Caudate nucleus (tissue), 63 donors: ENCODE measurements at places on chromosomes 1 and 21.

GRCh38 chr1:14190508-14190907, 408.0 kb upstream of the KAZN start:
- no peak for DNase-seq

GRCh38 chr1:175297291-175297690, 104.7 kb upstream of the KIAA0040 start:
- no peak for DNase-seq

DNA sequence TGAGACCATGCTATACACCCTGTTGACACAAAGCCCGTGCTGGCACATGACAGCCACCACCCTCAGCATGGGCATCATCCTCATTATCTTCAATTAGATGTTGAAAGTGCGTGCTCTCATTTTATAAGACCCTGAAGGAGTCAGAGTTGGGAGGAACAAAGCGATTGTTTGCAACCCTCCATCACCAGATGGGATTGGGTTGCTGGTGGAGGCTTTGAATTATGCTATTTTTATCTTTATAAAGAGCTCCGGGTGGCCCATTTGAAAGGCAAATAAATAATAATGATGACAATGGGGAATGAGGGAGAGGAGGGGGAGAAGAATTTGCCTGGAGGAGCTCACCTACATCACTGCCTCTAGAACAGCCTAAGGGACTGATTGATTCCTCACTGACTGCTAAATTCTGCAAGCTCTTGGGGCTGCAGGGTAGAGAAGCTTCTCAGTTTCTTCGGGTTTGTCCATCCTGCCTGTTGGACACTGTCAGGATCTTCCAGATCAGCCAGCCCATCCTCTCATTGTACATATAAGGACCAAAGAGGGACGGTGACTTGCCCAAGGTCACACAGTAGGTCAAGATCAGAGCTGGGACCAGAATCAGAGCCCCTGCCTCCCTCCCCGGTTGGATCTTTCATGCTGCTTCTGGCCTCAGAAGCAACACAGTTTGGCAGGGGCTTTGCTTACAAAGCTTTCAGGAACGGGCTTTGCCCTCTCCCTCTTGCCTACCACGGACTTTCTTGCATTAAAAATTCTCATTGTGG, 130.9 kb upstream of the ZBTB40 start:
- no peak for DNase-seq

DNA sequence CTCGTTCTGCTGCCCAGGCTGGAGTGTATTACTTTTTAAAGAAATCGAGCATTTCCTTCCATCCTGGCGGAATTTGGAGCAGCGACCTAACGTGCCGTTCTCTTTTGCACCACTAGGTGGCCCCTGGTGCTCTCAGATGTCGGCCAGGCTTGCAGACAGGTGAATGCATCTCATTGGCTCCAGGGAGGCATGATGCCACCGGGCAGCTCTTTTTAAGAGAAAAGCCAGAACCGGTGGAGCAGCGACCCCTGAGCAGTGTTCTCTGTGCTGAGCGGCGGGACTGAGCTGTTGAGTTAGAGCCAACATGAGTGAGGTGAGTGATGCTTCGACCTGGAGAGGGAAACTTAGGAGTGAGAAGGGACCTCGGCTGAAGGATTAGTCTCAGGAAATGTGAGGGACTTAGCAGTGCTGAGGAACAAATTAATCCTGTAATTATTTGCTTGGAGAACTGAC, at the start of gene PCP4:
Gene PCP4 (plus strand): TSS at position 241 of the 453 bp plus-strand sequence. CDS start 64 bp downstream, at position 305.
- peak; percentile 77 for DNase-seq

- DNase-seq: no peak
These were observed 27.3 kb downstream of the KCNQ4 start for GRCh38 chr1:40810927-40811326.

DNA sequence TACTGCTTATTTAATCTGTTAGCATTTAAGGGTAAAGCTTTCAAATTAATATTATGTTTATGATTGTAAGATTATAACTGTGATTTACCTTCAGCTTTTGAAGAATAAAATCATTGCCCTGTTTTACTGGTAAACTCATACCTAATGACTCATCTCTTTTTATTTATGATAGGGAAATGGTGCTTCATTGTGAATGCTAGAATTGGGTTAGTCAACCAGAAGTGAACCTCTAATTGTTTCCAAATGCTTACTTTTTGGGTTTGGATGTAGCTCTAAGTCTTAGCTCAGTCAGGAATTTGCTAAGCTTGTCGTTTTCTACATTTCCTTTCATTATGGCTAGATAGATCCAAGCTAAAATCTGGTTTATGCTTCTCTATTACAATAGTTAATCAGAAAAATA, 59.4 kb downstream of the SLC30A7 start:
- DNase-seq: no peak

DNA sequence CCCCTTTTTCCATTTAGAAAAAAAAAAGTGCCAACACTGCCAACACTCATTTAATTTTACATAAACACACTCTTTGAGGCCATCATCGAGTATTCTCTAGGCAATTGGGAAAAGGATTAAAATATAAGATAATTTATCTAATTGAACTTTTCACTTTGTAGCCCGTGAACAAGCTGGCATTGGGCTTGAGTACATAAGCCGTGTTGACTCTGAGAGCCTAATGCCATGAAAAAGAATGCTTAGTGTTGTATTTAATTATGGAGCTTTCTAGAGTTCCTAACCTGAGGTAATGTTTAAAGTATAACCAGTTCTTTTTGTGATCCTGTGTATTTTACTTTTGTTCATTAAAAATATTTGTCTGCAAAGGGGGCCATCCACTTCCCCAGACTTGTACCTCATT, 193.8 kb downstream of the LYPLAL1 start:
- no peak for DNase-seq

GRCh38 chr1:30412241-30413110, 310.9 kb downstream of the MATN1 start:
- DNase-seq: no peak

DNA sequence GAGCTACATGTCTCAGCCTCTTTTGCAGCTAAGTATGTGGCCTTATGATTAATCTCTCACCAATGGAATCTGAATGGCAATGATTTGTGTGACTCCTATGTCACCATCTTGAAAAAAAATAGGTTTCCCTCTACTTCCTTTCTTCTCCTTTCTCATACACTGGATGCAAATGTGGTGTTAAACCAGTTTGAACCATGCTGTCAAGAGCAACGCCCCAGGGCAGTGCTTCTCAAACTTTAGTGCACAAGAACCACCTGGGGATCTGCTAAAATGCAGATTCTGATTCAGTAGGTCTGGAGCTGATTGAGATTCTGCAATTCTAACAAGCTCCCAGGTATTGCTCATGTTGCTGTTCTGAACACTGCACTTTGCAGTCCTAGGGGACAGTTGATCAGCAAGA, 44.7 kb upstream of the ZNF644 start:
- no peak for DNase-seq

DNA sequence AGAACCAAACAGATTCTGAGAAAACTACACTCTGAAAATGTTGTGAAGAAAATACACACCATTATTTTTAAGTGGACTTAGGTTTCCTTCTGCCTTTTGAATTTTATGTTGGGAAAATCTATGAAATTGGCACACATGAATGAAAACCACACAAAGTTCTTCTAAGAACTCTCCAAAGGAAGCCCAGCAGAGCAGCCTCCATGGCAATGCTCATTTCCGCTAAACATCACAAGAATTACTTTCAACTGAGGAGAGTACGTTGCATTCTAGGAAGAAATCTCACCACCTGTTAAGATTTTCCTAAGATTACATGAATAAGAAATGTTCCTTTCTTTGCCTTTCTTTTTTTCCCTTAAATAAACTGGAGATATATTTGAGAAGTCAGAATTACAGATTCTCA, 154.2 kb downstream of the BARHL2 start:
- no peak for DNase-seq

DNA sequence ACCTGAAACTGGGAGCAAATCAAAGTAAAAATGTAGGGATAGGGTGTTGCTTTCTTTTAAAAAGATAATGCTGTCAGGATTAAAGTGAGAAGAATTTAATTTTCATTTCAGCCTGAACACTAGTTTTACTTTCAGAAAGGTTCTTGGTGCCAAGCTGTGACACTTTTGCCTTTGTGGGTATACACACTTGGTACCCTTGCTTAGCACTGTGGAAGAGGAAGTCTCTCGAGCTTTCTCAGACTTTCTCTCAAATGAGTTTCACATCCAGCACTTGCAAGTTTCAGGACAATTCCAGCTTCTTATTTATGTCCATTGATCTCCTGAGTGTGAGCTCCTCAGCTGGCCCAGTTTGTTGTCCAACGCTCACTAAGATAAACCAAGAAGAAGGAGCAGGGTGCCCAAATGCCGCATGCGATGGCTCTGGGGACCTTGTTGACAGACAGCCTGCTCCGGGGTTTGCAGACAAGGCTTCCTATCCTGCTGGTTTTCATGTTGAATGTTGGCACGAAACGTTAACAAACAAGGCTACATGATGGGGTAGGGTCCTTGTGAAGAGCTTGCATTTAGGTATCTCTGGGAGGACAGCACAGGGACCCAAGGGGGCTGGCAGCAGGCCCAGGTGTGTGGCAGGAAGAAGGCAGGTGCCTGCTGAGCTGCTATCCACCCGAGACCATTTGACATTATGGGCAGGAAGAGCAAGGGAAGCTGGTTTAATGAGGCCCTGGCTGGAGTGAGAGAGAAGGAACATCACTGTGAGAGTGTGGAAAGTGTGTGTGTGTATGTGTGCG, 79.7 kb downstream of the POFUT2 start:
- DNase-seq: no peak

DNA sequence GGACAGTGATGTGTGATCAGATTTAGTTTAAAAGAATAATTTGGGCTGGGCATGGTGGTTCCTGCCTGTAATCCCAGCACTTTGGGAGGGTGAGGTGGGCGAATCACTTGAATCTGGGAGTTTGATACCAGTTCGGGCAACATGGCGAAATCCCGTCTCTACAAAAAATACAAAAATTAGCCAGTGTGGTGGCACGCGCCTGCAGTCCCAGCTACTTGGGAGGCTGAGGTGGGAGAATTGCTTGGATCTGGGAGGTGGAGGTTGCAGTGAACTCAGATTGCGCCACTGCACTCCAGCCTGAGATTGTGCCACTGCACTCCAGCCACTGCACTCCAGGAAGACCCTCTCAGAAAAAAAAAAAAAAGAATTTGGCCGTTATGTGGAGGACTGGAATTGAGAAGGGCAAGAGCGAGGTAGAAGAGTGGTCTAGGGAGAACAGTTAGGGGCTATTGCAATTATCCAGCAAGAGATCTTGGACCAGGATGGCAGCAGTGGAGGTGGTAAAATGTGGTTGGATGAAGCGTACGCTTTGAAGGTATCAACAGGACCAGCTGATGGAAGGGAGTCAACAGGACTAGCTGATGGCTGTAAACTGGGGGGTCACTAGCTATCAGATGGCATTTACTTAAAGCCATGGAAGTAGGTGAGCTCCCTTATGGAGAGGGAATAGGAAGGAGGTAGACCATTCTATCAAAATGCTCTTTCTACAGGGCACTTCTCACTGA, 9.6 kb downstream of the BTBD19 start:
- no peak for DNase-seq

GRCh38 chr1:194709439-194709838, 1523.0 kb upstream of the B3GALT2 start:
- no peak for DNase-seq

- no peak for DNase-seq
These were observed 397.9 kb upstream of the TMPRSS15 start for GRCh38 chr21:18801468-18801867.

DNA sequence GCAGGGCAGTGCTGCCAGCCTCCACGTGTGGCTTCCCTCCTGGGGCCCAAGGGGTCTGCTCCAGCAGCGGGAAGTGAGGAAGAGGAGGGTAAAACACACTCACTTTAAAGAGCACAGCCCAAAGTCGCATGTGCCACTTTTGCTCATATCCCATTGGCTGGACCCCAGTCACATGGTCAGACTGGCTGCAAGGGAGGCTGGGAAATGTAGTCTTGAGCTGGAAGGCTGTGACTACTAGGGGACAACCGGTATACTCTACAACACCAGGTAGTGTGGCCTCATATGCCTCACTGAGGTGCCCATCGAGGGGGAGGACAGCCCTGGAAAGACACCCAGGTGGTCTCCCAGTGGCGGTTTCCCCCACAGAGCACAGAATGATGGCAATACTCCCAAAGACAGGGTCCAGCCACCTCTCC, 45.2 kb downstream of the CAMK2N1 start:
- peak; percentile 55 for DNase-seq

DNA sequence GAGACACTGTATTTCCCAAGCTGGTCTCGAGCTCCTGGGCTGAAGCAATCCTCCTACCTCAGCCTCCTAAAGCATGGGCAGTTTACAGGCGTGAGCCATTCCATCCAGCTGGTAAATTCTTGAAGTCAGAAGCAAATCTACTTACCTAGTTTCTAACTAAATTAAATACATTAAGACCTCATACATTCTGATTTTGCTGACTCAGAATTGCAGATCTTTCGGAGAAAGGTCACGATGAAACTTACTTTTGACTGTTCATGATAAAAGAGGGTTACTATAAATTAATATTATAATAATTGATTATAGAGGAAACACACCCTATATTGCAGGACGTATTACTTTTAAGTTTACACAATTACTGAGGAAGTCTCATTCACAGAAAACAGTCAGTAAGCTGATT, 132.3 kb downstream of the ZZZ3 start:
- no peak for DNase-seq

DNA sequence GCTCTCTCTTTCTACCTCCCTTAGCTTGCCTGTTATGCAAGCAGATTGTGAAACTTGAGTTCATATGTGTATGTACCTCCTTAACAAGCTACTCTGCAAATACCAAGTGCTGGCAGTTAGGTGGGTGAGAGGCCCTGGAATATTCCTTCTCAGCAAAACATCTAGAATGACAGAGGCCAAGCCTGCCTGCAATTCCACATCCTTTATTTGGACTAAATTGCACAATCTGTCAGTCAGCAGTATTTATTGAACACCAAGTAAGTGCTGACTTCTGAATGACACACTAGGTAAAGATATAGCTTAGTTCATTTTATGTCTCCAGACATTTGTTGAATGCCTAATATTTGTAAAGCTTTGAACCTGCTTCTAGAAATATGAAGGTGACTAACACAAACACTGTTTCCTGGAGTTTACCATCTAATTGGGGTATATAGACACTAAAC, 87.5 kb downstream of the RGL1 start:
- no peak for DNase-seq

- no peak for DNase-seq
These were observed 267.7 kb downstream of the ZNF648 start for GRCh38 chr1:181793831-181794230.

- no peak for DNase-seq
These were observed 80.5 kb downstream of the PDE9A start for GRCh38 chr21:42733874-42734273.

GRCh38 chr1:229651546-229651945, 25.5 kb downstream of the URB2 start:
- no peak for DNase-seq

GRCh38 chr1:204349602-204350001, 10.1 kb downstream of the PLEKHA6 start:
- no peak for DNase-seq

- DNase-seq: no peak
These were observed 102.3 kb downstream of the KCNJ15 start for GRCh38 chr21:38359090-38359489.

DNA sequence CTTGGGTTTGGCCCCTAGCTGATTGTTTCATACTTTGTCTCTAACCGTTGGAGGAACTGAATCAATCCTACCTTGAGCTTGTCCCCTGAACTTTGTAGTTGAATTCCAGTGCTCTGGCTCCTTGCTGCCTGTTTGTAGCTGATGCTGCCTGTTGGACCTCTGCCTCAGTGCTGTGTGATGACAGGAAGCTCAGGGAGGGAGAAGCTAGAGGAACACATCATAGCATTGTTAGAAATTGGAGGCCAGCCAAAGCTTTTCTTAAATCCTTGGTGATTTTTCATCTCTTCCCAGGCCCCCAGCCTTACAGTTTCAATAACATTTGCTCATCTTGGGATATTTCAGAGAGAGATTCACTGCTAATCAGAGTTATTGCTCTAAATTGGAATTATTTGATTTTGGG, 34.0 kb downstream of the MACF1 start:
- DNase-seq: peak; percentile 50
